DND-41 (cell line): ENCODE measurements at places on chromosomes 2 and 18.

GRCh38 chr18:13539050-13539449, 187.3 kb downstream of the FAM210A start:
- peak; percentile 30 for DNase-seq

- DNase-seq, result no peak
Measured at GRCh38 chr2:160336105-160336504, 136.0 kb upstream of the ITGB6 start.

DNA sequence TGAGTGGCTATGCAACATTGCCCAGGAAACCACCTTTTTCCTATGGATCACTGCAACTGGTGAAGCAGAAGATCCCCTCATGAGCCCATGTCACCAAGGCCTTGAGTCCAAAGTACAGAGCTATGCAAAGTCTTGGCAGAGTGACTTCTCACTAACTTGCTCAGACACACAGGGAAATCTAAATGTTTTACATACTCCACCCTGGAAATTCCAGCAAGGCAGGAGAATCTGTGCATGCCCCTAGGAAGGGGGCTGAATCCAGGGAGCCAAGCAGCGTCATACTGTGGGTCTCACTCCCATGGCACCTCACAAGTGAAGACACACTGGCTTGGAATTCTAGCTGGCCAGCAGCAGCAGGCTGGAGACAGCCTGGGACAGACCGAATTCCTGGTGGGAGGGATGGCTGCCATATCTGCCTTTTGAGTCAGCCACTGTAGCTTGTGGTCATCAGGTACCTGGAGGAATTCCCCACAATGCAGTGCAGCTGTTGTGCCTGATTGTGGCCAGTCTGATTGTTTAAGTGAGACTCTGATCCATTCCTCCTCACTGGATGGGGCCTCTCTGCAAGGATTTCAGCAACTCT, 1817.4 kb downstream of the SUCLG1 start:
- no peak for DNase-seq

DNA sequence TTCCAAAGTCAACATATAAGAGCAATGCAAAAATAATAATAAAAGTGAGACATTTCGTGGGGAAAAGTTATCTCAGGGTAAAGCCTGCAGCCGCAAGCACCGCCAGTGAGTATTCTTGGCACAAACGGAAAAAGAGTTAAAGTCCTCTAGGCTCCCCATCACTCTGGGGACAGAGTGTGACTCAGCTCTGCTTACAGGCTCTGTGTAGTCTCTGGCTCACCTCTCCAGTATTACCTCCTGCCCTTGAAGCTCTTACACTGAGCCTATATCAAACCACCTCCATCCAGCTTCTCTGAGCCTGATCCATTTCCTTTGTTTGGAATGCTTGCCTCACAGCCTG, 55.5 kb downstream of the MTHFD2 start:
- DNase-seq, result no peak

DNA sequence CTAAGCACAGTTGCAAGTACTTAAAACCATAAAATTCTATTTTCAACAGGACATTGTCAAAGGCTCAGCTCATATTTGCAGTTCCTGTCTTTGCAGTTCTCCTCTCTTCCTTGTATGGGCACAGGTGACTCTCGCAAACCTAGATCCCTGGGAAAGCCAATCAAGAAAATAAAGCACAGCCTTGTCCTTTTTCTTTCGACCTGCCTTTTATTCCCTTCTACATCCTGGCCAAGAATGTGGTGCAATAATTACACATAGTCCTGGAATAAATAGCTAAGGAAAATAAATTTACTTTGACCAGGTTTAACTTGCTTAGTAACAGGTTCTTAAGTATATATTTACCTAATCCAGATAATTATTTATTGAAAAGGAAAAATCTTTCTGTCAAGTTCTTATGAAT, 20.2 kb downstream of the ATG16L1 start:
- DNase-seq, result no peak

- peak; percentile 58 for DNase-seq
Measured at GRCh38 chr2:70089220-70089982, 2.1 kb downstream of the PCBP1 start.

DNA sequence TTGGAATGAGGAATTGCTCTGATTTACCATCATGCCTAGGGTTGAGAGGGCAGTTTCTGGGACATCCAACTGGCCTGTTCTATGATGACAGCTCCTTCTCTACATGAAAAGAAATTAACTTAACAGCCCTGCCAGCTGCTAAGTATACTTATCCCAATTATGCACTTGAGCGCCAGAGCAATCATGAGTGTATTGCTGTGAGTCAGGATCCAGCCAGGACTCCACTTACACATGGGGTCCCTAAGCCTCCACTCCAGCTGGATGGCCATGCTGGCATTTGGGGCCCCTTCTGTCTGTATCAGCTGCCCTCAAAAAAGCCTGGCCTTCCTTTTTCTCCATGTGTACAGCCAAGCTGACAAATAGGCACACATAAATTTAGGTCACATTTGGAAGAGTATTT, 481.9 kb downstream of the TMX3 start:
- DNase-seq, result no peak

- no peak for DNase-seq
Measured at GRCh38 chr2:124526221-124526620, 501.1 kb downstream of the CNTNAP5 start.

- DNase-seq, result no peak
Measured at GRCh38 chr2:236960531-236960930, 125.2 kb upstream of the COPS8 start.

GRCh38 chr2:223548194-223548593, 54.0 kb downstream of the SCG2 start:
- DNase-seq, result no peak

GRCh38 chr2:184890311-184890710, 292.0 kb downstream of the ZNF804A start:
- DNase-seq, result no peak

GRCh38 chr2:189254268-189254883, 74.8 kb upstream of the COL5A2 start:
- DNase-seq, result no peak

DNA sequence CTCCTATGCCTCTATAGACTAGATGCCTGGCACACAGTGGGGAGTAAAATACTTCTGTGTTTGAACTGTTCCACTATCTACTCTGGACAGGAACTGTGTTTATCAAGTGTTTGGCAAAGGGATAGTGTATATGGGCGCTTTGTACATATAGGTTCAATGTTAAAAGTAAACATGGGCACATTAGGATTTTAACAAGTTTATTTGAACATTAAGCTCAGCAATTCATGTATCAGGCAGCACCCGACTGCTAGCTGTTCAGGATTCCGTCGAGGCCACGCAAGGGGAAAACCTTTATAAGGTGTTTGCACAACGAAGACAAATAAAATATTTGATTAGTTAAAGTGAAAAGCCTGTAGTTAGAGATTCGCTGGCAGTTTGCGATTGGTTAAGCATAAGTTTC, 43.4 kb upstream of the ROCK2 start:
- no peak for DNase-seq

DNA sequence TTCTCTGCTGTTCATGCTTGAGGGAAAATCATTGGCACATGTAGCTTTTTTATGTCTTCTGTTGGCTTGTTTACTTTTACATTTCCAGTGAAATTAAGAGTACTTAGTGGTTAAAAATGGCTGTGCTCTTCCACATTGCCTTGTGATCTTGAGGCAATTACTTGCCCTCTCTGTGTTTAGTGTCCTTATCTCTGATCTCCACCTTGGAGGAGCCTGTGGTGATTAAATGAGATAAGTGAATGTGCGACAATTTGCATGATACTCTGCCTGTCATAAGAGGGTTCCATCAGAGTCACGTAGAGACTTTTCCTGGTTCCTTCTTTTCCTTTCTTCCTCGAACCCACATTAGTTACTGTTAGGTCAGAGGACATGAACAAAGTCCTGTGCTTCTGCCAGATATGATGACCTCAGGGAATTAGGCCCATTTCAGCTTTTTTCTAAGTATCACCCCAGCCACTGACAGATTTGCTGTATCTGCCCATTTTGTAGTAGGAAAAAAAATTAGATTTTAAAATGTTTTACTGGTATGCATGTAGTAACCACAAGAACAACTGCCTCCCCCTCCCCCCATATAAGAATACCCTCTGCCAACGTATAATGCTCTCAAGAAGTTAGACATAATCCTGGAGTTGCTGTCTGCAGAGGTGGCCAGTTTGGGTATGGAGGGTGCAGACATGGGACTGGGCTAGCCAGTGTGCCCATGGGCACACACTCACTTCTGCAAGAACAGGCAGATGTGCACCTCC, 51.9 kb downstream of the TET3 start:
- no peak for DNase-seq

DNA sequence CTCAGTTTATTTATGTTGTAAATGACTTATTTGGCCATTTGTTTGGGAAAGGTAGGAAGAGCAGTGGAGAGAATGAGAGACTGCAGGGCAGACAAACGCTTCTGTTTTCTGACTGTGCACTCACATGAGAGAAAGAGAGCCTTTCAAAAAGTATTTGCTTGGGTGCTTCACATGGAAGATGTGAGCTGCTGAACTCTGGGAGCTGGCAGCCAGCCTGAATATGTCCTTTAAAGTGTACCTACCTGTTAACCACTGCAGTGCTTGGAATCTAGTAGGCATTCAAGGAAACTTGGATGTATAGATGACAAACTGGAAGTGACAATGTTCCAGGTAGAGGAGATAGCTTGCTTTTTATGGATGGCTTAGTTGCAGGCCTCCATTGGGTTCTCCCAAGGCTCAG, 68.8 kb downstream of the PTPRM start:
- DNase-seq, result no peak

- peak; percentile 59 for DNase-seq
Measured at GRCh38 chr18:32552421-32553030, 81.8 kb upstream of the GAREM1 start.

GRCh38 chr2:127397568-127398238, 9.9 kb upstream of the MAP3K2 start:
- no peak for DNase-seq

DNA sequence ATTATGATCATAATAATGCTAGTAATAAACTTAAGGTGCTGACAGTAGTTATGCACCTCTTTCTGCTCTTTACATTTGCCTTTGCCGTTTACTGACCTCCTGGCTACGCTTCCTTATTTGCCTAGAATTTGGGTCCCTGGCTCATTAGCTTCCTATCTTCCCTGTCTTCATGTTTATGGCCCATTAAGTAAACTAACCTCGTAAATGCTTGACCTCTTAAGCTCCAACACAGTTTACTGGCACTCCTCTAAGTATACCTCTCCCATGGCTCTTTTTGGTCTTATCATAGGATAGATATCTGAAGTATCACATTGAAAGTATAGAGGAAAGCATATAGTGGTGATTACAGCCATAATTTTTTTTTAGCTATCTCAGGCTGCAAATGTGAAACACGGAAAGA, 657.3 kb upstream of the SLC39A10 start:
- DNase-seq, result no peak

GRCh38 chr18:9987931-9988330, 74.1 kb downstream of the VAPA start:
- DNase-seq, result no peak
